ENCODE measurements at places on chromosomes 7 and 10.
A peak's percentile ranks its signal among the peaks of the same experiment; 100 is the strongest.

GRCh38 chr7:277228-277627 is 12.7 kb upstream of the FOXL3 start:
- no peak for DNase-seq

GRCh38 chr10:124231168-124232155 is 138.1 kb upstream of the CHST15 start:
- no peak for DNase-seq

DNA sequence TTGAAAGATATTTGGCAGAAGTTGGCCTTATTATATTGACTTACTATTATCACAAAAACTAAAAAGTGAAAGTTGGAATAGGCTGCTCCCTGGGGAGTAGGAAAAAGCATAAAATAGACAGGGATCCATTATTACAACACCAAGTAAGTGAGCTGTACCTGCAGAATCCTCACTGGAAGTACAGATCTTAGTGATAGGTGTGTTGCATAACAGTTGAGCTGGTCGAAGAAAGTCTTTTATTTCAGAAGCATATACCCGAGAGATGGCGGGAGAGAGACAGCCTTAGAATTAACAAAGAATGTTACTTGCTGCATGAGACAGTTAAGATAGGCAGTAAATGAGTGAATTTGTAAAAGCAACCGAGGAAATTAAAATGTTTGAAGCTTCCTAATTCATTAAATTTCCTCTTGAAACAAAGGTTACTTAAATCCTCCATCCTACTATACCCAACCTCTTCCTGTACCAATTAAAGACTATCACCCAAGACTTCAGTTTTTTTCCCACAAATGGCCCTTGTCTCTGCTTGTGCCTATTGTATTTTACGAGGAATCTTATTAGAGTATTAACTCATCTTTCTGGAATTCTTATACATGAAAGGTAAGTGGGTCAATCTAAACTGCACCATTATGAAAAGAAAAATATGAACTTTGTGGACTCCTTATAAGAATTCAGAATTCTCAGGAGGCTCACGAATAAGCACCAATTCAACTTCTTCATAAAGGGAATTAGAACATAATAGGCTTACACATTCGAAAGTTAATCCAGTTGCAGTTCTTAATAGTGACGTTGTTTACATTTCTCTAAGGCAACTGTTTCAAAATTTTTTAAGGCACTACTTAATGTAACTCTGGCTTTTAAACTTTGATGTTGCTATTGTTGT is 56.2 kb downstream of the CREM start:
- no peak for DNase-seq

- DNase-seq = no peak
Observed at GRCh38 chr7:71130031-71130679, 1.8 kb upstream of the GALNT17 start.

GRCh38 chr10:86390337-86391120 is 23.9 kb upstream of the GRID1 start:
- DNase-seq = no peak

DNA sequence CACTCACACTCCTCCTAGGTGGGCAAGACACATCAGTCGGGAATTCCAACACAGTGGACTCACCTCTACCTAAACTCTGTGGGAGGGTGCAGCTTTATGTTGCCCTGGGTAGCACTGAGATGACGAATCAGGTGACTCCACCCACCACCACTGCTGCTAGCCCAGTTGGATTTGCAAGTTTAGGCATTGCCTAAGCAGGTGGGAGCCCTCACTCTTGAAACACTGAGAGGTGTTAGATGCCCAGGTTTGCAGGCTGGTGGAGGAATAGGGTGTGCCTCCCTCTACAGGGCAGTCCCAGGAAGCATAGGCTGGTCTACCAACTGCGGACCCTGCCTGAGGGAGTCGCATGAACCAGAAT is 708.9 kb downstream of the POM121L12 start:
- DNase-seq = no peak

GRCh38 chr10:14838582-14839304 is 637 bp downstream of the HSPA14 start:
- DNase-seq = peak; percentile 4
